ENCODE measurements at places on chromosomes 3 and 15.
A peak's percentile ranks its signal among the peaks of the same experiment; 100 is the strongest.

DNA sequence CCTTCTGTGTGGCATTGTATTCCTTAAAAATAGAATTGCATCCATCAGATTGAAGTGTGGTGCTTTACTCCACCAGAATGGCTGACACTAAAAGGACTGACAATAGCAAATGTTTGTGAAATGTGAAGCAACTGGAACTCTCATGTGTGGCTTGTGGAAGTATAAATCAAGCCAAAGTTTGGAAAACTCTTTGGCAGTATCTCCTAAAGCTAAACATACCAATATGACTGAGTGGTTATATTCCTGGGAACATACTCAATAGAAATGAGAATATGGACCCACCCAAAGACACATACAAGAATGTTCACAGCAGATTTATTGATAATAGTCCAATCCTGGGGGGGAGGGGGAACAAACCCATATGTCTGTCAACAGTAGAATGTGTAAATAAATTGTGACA is 87.1 kb downstream of the RARB start:
- no peak for DNase-seq

DNA sequence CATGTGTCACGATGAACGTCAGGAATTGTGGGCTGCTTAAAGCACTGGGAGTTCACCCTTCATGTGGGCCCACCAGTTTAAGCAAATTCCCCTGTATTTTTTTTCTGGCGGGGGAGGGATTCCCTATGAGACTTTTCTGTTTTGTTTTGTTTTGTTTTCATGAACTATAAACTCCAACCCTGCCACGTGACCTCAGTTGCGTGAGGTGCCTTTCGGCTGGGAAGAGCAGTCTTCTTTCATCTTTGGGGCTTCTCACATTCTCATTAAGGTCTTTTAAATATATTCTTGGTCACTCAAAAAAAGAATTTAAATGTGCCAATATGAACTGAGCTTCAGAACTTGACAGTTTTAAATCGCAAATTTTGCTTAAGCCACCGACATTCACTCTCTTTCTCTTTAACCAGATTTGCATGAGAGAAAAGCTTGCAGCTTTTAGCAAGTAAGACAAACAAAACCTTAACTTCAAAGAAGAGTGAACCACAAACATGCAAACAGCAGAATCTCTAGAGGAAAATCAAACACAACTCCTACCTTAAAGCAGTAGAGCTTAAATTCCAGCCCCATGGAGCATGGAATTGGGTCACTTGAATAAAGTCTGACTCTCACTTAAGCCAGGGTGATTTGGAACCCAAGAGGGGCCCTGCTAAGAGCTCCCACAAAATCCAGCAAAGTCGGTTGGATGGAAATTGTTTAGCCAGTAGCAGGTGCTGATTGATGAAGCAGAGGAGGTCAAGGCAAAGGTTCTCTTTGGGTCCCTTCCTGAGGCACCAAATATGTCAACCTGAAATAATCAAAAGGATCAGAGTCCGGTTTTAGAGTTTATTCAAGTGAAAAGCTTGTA is 699.8 kb upstream of the GBE1 start:
- no peak for DNase-seq

DNA sequence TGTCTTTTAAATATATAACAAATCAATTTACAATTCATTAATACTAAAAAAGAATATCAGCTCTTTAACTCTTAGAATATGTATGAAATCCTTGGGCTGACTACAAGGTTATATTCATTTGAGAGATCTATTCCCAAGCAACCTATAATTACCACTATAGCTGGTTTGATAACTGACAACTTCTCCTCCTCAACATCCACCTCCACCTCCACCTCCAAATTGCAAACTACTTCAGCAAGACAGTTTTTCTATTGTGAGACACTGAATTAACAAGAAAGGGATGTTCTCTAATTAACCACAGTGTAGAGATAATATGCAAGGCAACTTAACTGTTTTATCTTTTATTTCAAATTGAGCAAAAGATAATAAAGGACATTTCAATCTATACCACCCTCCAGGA is 284.8 kb upstream of the ARL6 start:
- no peak for DNase-seq

- DNase-seq = no peak
Measured at GRCh38 chr3:8576841-8577571, 67.6 kb downstream of the SSUH2 start.

DNA sequence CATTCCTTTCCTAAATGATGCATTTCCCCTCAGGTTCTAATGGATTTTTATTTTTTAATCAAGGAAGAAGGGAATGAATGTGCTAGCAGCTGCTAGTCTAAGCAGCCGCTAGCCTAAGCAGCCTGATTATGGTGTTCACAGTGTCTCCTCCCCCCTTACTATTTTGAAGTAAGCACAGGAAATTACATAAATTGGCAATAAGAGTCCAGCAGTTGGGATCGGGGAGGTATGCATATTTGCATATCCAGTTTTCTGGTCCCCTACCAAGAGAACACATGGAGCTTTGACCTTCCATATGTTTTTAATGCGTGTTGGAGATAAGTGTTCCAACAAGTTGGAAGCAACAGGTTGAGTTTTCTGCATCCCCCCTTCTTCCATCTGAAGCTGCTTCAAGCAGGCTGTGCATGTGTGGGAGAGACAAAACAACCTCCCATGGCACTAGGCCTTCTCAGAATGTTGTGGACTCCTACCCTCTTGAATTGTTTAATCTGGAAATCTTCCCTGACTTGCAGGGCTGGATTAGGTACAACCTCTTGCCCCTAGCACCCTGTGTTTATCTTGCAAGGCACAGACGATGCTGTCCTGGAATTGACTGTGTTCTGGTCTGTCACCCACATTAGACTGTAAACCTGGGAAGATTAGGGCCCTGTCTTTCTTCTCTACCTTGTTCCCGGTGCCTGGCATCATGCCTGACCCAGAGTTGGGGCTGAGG is 124.8 kb upstream of the LRIG1 start:
- no peak for DNase-seq

GRCh38 chr15:101486696-101487459 is 2.6 kb downstream of the PCSK6 start:
- DNase-seq = no peak

GRCh38 chr3:173774294-173774693 is 376.8 kb downstream of the NLGN1 start:
- DNase-seq = no peak

GRCh38 chr15:46946953-46947352 is 770.4 kb upstream of the SEMA6D start:
- DNase-seq = no peak

- DNase-seq = no peak
Measured at GRCh38 chr15:38128921-38129320, 123.7 kb upstream of the SPRED1 start.

GRCh38 chr3:161700998-161701397 is 204.4 kb downstream of the OTOL1 start:
- DNase-seq = no peak

DNA sequence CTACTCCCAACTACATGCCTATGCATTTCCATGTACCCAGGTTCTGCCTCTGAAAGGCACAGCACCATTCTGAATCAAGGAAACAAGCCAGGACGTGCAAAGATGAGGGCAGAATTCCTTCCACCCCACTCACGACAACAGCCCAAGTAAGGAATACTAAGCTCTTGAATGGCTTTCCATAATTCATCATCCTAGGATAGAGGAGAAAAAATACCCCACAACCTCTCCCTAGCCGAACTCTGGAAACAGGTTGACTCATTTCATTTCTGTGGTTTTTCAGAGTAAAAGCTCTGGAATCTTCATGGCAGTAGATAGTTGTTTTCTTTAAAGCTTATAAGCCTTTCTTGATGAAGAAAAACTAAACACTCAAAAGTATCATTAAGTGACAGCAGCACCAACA is 77.8 kb downstream of the PDZRN3 start:
- DNase-seq = no peak

DNA sequence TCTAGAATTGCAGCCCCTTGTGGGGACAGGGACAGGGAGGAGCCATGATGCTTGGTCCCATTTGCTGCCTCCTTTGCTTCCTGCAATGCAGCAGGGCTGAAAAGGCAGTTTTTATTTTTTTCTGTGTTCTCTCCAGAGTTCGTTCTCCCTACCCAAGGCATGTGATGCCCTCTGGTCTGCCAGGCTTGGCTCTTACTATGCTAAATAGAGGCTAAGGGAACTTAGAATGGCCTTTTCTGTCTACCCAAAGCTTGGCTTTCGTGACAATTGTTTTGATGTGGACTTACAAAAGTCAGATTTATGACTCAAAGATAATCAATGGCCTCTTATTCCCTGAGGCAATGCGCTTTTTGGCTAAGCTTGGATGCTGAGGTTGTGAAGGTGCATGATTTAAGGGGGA is 293.3 kb upstream of the TBL1XR1 start:
- DNase-seq = no peak

- peak; percentile 56 for DNase-seq
Measured at GRCh38 chr15:86231864-86232721, 152.4 kb downstream of the AGBL1 start.

DNA sequence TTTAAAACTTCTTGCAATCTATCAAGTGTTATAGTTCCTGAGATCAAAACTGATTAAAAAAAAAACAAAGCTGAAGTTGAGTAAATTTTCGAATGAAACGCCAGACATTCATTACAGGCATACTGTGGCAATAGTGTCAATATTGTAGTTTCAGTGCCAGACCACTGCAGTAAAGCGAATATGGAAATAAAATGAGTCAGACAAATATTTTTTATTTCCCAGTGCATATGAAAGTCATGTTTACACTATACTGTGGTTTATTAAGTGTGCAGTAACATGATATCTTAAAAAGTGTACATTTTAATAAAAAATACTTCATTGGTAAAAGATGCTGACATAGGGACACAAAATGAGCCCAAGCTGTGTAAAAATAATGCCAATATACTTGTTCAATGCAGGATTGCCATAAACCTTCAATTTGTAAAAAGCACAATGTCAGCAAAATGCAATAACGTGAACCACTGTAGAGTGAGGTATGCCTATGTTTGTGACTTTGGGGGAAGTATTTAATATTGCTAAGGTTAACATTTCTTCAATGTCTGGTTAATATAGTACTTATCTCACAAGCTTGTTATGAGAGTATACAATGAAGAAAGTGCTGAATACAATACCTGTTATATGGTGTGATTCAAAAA is 1473.9 kb upstream of the GBE1 start:
- DNase-seq = no peak

- DNase-seq = no peak
Measured at GRCh38 chr3:166125179-166125578, 288.0 kb upstream of the BCHE start.

DNA sequence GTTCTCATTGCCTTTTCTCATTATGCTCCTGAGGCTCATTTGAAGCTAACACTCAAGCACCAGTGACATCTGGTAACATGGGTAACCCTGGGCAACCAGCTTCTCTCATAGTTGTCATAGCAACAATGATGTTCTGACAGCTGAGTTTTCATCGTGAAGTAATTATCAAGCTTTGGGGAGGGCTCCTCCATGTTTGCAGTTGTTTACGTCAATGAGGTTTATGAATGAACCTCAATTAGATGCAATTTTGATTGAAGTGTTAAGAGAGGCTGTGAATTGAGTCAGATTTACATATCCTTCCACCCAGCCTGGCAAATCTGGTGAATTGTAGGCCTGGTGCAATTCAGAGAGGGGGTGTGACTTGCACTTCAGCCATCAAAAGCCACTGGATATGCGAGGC is 119.3 kb upstream of the CHD2 start:
- DNase-seq = no peak

GRCh38 chr3:120203016-120203415 is 82.0 kb downstream of the GPR156 start:
- DNase-seq = no peak

Measured in CD8-positive, alpha-beta T cell (primary cell).